ENCODE measurements at places on chromosomes 2 and 18.
A peak's percentile ranks its signal among the peaks of the same experiment; 100 is the strongest.

DNA sequence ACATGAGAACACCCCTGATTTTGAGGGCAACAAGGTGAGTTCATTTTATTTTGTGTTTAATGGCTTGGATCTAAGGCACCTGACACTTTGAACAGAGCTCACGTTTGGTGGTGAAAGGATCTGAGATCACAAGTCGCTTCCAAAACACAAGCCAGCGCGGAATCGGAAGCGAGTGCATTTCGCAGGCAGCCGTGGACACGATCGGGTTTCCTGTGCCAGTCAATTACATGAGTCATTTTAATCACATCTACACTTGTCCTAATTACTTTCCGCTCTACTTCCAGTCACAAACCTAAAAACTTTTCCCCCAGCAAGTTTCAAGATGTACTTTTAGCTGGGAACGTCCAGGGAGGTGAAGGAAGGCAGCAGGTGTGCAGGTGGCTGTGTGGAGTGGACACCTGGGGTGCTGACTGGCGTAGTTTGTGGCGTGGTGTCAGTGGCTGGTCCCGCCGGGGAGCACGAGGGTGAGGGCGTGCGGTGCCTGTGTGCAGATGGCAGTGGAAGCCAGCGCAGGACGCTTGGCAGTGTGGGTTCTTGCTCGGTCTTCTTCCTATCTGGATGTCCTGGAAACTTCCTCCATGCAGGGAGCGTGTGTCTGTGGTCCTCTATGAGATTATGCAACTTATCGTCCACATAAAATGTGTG is 75.6 kb downstream of the DCDC2C start:
- no peak for DNase-seq

DNA sequence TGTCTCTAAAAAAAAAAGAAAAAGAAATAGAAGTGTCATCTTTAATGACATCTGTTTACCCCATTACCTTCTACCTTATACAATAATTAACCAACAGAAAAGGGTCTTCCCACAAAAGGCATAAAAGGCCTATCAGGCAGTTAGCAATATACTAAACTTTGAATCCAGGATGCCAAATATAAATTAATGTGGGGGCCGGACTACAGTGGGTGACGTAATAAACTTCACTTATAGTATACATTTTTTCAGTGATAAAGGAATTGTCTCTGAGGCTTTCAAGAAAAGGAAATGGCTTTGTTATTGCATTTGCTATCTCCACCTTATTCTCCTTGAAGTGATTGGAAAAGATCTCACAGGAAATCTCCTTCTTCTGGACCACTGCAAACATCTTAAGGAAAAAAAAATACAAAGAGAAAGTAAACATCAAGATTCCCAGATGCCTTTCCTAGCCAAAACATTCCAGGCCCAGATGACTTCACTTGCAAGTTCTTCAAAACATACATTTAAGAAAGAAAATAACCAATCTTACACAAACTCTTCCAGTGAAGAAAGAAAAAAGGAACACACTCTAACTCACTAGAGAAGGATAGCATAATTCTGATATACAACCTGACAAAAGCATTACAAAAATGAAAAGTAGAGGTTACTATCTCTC is 126.2 kb upstream of the CAB39 start:
- no peak for DNase-seq

- DNase-seq = peak; percentile 56
Observed at GRCh38 chr18:9082711-9083510, 19.6 kb upstream of the NDUFV2 start.

- DNase-seq = no peak
Observed at GRCh38 chr18:48140731-48141130, 210.3 kb upstream of the SMAD2 start.

GRCh38 chr2:130963196-130963848 is 126.6 kb downstream of the ARHGEF4 start:
- no peak for DNase-seq

DNA sequence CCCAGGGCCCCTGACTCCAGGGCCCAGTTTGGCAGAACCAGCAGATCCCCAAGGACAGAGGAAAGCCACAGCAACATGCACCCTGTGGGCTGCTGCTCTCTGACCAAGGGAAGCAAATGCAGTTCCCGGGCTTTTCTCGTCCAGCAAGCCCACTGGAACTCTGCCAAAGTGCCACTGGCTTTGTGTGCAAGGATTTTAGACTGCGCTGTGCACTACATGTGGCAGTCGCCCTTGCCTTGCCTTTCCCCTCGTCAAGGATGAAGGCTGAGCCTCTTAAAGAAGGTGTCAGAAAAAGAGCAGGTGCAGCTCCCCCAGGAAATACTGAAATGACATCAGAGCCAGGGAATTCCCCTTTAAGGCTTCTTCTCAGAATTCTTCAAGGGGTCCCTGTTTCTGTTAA is 199.2 kb downstream of the TFCP2L1 start:
- no peak for DNase-seq

- DNase-seq = no peak
Observed at GRCh38 chr2:188645986-188646385, 328.2 kb upstream of the COL3A1 start.

- DNase-seq = no peak
Observed at GRCh38 chr2:215000721-215001120, 137.7 kb downstream of the ABCA12 start.

- DNase-seq = no peak
Observed at GRCh38 chr2:127721311-127721977, 20.1 kb downstream of the SFT2D3 start.

GRCh38 chr18:55400590-55401541 is 187.1 kb downstream of the TCF4 start:
- DNase-seq = no peak

GRCh38 chr2:241671457-241672240 is 15.0 kb downstream of the DTYMK start:
- no peak for DNase-seq

DNA sequence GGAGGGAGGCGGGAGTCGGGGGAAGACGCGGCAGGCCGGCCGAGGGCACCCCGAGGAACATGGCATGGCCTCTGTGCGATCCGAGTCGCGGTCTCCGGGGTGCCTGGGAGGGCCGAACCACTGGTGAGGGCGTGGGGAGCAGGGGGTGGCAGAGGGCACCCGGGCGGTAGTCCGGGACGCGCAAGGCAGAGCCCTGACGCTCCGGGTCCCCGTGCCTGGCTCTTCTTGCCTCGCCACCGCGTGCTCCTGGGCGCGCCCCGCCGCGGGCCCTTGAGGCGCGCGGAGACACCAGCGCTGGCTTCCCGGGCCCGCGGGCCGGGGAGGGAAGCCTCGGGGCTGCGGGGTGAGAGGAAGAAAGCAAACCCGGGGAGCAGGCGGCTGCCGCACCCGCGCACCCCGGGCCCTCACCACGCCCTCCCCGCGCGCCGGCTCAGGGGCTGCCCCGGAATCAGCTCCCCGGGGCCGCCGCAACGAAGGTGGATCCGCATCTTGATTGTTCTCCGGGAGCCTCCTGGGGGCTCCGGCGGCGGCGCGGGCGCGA is 4.3 kb downstream of the SOX11 start:
- DNase-seq = no peak

- no peak for DNase-seq
Observed at GRCh38 chr2:109217362-109218086, 88.5 kb downstream of the SH3RF3 start.

DNA sequence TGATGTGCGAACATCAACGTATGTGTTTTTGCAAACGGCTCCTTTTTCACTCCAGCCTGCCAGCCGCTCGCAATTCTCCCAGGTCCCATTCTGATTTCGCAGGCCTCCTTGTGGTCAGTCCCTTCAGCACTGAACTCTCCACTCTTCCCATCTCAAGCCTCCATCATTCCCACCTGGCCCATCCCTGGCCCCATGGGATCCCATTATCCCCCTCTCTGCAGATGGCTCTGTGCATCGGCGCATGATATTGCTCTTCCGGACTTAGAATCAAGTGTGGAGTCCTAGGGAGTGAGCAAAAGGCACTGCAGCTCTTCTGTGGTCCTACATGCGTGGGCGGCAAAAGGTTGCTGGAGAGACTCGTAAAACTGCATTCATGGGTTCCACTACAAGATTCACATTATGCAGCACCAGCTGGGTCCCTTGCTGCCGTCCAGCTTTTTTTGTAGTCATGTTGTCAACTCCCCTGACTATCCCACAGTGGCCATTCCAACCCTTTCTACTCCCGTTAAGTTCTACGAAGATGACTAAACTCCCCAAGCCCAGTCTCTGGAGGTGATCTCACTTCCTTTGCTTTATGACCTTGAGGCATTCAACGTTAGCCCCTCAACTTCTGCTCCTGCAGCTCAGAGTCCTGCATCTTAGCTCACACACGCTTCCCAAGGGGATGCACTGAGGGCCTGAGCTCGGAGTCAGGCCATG is 125.3 kb upstream of the NRP2 start:
- no peak for DNase-seq

- DNase-seq = no peak
Observed at GRCh38 chr2:68916226-68916625, 36.5 kb downstream of the GKN2 start.

GRCh38 chr2:173830170-173830569 is 135.0 kb downstream of the SP3 start:
- no peak for DNase-seq

DNA sequence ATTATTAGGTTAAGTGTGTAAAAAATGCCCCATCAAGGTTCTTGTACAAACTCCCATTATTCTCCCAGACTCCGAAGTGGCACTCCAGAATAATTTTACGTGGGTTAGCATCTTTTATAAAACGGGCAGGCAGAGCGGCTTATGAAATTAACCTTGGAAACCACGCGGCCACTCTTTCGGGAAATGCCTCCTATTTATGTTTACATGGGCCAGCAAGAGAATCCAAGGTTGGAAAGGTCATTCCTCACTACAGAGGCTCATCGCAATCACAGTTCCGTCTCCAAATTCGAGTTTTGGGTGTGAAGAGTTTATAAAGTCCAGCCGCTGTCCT is 1.2 kb upstream of the IMPA2 start:
- DNase-seq = no peak

DNA sequence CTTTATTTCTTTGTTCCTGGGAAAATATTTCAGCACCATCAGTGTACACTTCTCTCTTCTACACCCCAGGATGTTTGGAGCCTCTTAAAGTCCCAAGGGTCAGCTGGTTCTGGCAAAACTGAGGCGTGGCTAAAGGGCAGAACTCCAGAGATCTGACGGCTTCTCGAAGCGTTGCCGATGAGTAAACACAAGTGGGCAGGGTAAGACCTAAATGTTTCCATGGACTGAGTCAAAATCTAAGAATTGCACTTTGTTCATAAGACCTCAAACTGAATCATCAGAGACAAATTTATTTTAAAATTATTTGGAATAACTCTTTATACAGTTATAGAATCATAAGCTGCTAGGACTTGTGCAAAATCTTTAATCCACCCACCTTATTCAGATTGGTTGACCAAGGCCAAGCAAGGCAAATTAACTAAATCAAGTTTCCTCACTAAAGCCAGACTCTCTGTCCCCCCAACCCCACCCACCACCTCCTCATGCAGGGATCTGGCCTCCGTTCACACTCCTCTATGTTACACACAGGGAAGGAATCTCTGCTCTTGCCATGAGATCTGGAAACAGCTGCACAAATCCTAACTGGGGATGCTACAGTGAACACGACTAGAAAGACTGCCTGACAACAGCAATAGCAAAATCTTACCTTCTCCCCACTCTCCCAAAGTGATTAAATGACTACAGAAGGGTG is 342.6 kb upstream of the KLHL29 start:
- DNase-seq = no peak

DNA sequence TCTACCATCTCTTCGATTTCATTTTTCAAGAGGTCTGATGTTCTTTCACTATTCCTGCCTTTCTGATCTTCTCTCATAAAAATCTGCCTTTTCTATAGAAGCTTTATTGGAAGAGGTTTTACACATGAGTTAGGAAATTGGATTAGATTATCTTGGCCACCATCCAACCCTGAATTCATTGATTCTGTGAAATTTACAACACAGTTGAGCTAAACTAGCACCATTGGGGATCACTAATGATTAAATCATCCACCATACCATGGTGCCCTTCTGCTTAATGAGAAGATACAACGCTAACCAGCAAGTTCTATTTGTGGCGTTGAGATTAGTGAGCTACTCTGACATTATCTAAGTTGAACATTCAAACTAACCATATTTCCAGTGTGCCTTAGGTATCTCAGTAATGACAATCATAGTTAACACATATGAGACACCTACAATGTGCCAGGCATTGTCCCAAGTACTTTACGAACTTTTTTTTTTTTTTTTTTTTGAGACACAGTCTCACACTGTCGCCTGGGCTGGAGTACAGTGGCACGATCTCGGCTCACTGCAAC is 17.3 kb upstream of the LBH start:
- no peak for DNase-seq

- no peak for DNase-seq
Observed at GRCh38 chr2:47344890-47345589, 57.9 kb upstream of the MSH2 start.

- no peak for DNase-seq
Observed at GRCh38 chr2:186903216-186903615, 54.2 kb upstream of the ZSWIM2 start.

GRCh38 chr2:9230881-9231280 is 24.3 kb downstream of the ASAP2 start:
- no peak for DNase-seq

DNA sequence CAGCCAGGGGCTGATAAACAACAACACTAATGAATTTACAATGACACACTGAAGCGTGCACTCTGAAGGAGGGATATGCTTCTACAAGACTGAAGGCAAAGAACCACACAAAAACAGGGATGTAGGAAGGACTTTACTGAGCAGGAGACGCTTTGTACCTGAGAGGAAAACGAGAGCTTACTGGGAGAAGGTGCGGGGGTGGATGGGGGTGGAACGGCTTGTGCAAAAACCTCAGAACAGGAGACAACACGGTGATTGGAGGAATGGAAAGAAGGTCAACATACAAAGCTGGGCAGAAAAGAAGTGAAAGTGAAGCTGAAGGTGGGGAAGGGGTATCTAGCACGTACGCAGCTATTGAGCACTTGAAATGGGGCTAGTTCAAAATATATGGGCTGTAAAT is 93.1 kb downstream of the SLC8A1 start:
- DNase-seq = no peak

DNA sequence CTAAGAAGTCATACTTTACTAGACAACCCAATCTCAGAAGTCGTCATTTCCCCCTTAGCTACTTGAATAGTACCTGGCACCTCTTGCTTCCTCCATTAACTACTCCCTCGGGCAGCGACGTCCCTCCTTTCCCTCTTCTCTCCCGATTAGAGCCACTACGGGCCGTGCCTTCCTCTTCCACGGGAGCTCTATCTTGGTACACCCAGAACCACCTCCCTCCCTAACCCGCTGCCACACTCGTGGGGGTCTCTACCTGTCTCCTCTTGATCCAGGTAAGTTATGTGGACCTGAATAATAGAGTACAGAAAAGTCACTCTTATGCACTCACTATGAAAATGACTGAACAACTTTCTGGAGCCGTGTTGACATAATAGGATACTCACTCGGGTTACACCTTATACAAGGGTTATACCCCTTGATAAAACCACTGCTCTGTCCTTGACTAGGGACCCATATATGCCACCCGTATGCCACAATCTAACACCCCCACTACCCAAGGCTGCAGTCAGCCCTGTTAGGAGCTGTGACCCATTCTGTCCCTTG is 595 bp upstream of the HDHD2 start:
- no peak for DNase-seq

All from activated CD4-positive, alpha-beta T cell treated with anti-CD3 and anti-CD28 coated beads for 4 hours (primary cell).